M059J (cell line): ENCODE measurements at places on chromosomes 2 and 18. TPM values are rescaled to one million over a fixed set of nuclear protein-coding genes. Genes with fewer than 3 reads are reported as not detected.

CXCR1 gene
- not detected in 2 replicates for total RNA-seq

IL18R1 gene
- total RNA-seq = not detected in 2 replicates

SERPINB12 gene
- total RNA-seq = not detected in 2 replicates

RNF125 gene
- total RNA-seq = 0.07 TPM in 1 of 2 replicates, not detected in the other
